ENCODE measurements at places on chromosomes 4 and X.

GRCh38 chrX:71244359-71245128, 9.4 kb downstream of the ZMYM3 start:
- no peaks in the 10 kb centered on the region for H3K36me3 ChIP-seq
- H3K4me3 ChIP-seq = no peak overlapping the region
- no peak overlapping the region for H3K27ac ChIP-seq

DNA sequence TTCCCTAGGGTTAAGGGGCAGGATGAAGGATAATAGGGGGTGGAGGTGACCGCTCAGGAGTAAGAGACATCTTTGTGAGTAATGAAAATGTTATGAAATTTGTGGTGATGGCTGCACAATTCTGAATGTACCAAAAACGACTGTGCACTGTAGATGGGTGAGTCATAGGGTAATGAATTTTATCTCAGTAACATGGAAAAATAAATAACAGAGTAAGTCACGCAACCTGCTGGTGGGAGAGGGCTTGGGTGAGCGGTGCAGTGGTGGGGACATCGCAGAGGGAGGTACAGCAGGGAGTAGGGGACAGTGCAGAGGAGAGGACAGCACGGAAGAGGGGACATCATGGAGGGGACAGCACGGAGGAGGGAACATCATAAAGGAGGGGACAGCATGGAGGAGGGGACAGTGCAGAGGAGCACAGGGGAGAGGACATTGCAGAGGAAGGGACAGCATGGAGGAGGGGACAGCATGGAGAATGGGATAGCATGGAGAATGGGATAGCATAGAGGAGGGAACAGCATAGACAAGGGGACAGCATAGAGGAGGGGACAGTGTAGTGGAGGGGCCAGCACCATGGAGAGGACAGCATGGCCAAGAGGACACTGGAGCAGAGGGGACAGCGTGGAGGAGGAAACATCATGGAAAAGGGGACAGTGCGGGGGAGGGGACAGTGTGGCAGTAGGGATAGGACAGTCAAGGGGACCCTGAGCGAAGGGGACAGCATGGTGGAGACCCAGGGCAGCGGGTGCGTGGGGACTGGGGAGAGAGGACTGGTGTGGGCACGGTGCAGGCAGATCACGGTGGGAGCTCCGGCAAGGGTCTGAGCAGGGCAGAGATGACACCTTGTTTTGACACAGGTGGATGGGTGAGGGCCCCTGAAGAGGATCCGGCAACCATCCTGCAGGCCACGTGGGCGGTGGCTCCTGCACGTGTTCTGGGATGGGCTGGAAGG, 68.5 kb upstream of the MXD4 start:
- H3K4me1 ChIP-seq = peaks cover 8% of the 10 kb centered on the region
- no peaks in the 10 kb centered on the region for H3K27me3 ChIP-seq
- H3K27ac ChIP-seq = no peak overlapping the region
- H3K36me3 ChIP-seq = no peaks in the 10 kb centered on the region
- no peak overlapping the region for H3K4me3 ChIP-seq

- H3K4me3 ChIP-seq = no peak overlapping the region
- DNase-seq = no peak
- H3K27me3 ChIP-seq = no peaks in the 10 kb centered on the region
- peak overlapping the region; percentile 48 for H3K27ac ChIP-seq
Measured at GRCh38 chrX:2710041-2710840, 19.1 kb downstream of the CD99 start.

DNA sequence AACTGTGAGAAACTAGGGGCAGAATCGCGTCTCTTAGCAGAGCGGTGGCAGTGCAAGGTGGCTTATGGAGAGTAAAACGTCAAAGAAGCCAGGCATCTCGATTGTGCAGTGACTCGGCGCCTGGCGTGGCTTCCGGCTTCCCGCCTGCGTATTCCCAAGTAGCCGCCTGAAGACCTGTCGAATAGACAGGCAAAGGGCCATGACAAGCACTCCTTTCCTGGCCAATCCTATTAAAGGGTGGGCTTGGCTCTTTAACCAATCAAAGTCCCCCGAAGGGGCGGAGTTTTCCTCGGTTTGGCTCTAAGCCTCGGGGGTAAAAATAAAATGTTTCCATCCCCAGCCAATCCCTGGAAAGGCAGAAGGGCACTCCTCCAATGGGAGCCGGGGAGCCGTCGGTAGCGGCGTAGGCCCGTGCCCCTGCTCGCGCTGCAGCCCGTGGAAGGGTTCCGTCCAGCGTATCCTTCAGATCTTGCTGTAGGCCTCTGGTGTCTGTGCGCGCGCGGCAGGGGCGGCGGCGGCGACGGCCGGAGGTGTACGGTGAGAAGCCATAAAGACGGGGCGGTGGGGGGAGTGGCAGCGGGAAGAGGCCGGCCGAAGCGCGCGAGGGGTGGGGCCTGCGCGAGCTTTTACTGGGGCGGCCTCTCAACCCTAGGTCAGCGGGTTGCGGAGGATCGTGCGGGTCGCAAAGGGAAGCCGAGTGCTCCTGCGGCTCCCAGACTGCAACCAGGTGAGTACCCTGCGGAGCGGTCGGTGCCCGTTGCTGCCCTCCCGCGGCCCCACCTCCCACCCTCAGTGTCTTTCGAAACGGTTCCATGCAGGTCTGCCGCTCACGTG, at the start of gene KANTR:
Gene KANTR (plus strand): TSS at position 395 of the 834 bp plus-strand sequence. CDS start 30,131 bp downstream, outside the sequence.
- H3K4me3 ChIP-seq = peak within 1 kb of the TSS; percentile 71

- H3K27me3 ChIP-seq = no peaks in the 10 kb centered on the region
- H3K27ac ChIP-seq = no peak overlapping the region
- H3K36me3 ChIP-seq = no peaks in the 10 kb centered on the region
- no peaks in the 10 kb centered on the region for H3K4me1 ChIP-seq
Measured at GRCh38 chrX:49809891-49810632, 19.0 kb upstream of the PAGE4 start.

DNA sequence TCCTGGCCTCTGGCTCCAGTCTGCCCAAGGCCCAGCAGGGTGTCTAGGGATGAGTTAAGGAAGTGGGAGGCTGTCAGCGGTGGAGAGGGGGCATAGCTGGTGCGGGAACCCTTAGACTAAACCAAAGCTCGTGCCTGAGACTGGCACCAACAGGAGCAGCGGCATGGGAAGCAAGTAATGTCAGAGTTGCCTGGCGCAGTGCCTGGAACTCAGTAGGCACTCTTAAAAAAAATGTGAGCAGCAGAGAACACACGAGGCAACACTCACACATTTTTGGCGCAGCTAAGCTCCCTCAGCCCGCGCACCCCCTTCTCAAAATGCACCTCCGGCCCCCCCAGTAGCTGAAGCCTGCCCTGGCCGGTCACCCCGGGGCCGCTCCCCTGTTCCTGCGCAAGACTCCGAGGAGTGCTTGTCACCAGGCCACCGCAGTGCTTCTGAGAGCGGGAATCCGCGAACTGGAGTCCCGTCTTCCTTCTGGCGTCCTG, 583 bp downstream of the GABRE start:
- DNase-seq = no peak
- H3K36me3 ChIP-seq = no peaks in the 10 kb centered on the region
- H3K27me3 ChIP-seq = no peaks in the 10 kb centered on the region
- no peak overlapping the region for H3K4me3 ChIP-seq
- no peak overlapping the region for H3K27ac ChIP-seq

DNA sequence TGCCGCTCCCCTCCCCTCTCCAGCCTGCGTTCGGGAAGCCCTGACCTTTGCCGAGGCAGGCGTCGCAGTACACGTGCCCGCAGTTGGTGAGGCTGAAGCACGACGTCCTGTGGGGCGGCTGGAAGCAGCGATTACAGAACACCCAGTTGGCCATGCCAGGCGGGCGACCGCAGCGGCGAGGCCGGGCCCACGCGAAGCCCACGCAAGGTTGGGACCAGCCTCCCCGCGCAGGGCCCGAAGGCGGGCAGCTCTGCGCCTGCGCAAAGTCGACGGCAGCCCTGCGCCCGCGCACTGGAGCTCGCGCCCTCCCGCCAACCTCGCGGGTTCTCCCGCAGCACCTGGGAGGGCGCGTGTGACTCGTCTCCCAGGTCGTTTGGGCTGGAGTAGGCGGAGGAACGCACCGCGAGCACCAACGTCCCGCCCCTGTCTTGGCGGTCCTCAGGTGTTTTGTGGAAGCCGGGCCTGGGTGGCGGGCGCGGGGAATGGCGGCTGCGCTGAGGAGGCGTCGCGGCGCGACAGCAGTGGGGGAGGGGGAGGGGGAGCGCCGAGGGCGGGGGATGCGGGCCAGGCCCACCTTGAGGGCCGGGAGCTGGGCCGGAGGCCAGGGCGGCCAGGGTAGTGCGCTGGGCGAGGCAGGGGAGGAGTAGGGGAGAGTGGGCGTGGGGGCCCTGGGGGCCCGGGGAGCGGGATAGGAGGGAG, at the start of gene RNF212:
Gene RNF212 (minus strand): TSS at position 254 of the 699 bp plus-strand sequence. CDS start 100 bp downstream, at position 154.
- no peaks in the 10 kb centered on the region for H3K36me3 ChIP-seq
- H3K27me3 ChIP-seq = peaks cover 2% of the 10 kb centered on the region
- no peak within 1 kb of the TSS for H3K4me3 ChIP-seq
- no peaks in the 10 kb centered on the region for H3K4me1 ChIP-seq
- no peak for DNase-seq

- no peak overlapping the region for H3K4me3 ChIP-seq
- DNase-seq = no peak
- no peaks in the 10 kb centered on the region for H3K27me3 ChIP-seq
- no peak overlapping the region for H3K27ac ChIP-seq
- H3K36me3 ChIP-seq = no peaks in the 10 kb centered on the region
Measured at GRCh38 chr4:104500442-104500841, 5.7 kb upstream of the CXXC4 start.

GRCh38 chr4:159250751-159251325, 148.0 kb downstream of the RAPGEF2 start:
- H3K36me3 ChIP-seq = no peaks in the 10 kb centered on the region
- no peaks in the 10 kb centered on the region for H3K4me1 ChIP-seq
- no peak overlapping the region for H3K27ac ChIP-seq
- no peak overlapping the region for H3K4me3 ChIP-seq
- DNase-seq = no peak

DNA sequence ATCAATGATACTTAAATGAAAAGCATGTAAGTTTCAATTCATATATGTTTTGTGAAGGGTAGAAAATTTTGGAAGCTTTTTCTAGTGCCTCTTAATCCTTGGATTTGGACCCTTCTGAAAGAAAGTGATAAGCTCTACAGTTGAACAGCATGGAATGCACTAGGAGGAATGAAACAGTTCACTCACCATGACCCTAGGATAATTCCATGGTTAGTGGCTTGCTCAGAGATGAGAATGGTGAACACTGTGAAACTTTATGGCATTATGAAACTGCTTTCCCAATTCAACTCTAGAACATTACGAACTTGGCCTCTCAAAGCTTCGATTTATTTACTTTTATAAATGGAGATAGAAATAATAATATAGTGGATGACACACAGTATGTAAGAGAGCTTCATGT, 88.9 kb upstream of the FAT4 start:
- no peaks in the 10 kb centered on the region for H3K4me1 ChIP-seq
- DNase-seq = no peak
- H3K27ac ChIP-seq = no peak overlapping the region
- no peaks in the 10 kb centered on the region for H3K27me3 ChIP-seq

DNA sequence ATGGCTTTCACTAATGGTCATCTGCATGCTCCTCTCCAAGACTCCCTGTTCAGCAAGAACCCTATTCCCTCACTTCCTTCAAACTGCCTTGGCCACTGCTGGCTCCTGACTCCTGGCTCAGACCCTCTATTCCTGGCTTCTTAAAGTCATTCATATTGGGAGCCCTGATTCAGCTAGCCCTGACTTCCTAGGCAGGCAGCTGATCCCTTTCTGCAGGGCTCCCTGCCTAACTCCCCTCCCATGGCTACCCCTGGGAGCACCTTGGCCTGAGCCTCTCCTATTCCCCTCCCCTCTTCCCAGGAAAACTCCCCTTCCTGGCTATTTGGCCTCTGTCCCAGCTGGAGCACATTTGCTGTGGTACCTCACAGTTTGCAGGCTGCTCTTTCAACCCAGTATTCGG, 154.9 kb upstream of the PJA1 start:
- no peak overlapping the region for H3K27ac ChIP-seq
- no peak for DNase-seq
- H3K36me3 ChIP-seq = no peaks in the 10 kb centered on the region
- no peaks in the 10 kb centered on the region for H3K4me1 ChIP-seq
- no peaks in the 10 kb centered on the region for H3K27me3 ChIP-seq
